ENCODE measurements at places on chromosomes 16 and 17.
A peak's percentile ranks its signal among the peaks of the same experiment; 100 is the strongest.

DNA sequence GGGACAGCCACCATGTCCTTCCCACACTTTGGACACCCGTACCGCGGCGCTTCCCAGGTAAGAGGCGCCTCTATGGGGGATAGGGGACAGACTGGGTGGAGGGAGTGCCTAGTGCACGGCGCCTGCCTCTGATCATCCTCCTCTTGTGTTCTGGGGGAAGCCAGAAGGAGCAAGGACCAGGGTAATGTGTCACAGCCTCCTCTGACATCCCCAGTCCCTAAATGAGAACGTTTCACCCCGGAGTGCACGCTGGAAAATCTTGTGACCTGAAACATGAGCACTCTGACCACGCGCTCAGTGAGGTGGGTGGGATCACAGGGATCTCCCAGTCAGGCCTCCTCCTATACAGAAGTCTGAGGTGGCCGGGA lies 1.1 kb downstream of the IRX6 start:
- H3K4me1 ChIP-seq: no peaks in the 10 kb centered on the region
- H3K36me3 ChIP-seq: no peaks in the 10 kb centered on the region
- DNase-seq: no peak
- H3K27ac ChIP-seq: no peak overlapping the region
- no peaks in the 10 kb centered on the region for H3K27me3 ChIP-seq

DNA sequence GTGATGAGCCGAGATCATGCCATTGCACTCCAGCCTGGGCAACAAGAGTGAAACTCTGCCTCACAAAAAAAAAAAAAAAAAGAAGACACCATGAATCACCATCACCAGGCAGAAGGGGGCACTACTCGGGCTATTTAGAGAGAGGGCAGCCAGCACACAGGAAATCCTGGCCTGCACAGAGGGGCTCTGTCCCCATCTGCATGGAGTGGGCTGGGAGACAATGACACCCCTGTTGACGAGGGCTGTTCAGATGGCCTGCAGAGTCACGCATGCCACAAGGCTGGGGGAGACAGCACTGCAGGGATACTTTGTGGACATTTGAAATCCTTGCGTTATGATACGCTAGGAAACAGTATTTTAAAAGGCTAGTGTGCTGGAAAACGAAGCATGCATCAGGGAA lies 48.3 kb downstream of the CUEDC1 start:
- no peaks in the 10 kb centered on the region for H3K36me3 ChIP-seq
- H3K27me3 ChIP-seq: no peaks in the 10 kb centered on the region
- no peak for DNase-seq
- H3K27ac ChIP-seq: no peak overlapping the region

GRCh38 chr17:79936050-79936449 lies 96.8 kb upstream of the CBX4 start:
- DNase-seq: no peak
- no peaks in the 10 kb centered on the region for H3K36me3 ChIP-seq
- H3K27me3 ChIP-seq: peaks cover 100% of the 10 kb centered on the region
- H3K27ac ChIP-seq: no peak overlapping the region
- no peaks in the 10 kb centered on the region for H3K4me1 ChIP-seq
- no peak overlapping the region for H3K4me3 ChIP-seq

DNA sequence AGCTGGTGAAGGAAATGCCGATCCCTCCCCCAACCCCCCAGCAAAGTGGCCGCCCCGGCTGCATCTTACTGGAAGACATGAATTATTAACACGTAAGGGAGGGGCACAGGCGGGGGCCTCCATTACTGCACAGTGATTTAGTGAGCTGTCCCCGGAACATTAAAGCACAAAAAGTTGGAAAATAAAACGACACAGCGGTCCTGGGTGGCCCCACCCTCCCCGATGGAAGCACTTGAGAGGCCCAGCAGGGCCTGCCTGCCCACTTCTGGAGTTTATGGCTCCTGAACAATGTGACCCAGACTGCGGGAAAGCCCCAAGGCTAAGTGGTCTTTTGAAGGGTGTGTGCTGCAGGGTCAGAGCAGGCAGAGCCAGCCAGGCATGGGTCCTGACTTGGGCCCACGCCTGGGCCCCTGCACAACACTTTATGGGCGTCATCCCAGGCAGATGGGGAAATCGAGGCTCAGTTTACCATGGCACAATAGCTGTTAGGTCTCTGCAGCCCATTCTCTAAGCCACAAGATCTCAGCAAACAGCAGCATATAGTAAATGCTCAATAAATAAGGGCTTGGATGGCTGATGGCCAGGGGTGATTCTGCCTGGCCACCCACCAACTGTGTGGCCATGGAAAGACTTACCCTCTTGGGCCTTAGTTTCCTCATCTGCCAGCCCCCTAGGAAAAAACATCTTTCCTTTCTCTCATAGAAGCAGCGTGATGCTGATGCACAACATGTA lies 22.8 kb downstream of the CCDC102A start:
- H3K36me3 ChIP-seq: no peaks in the 10 kb centered on the region
- no peaks in the 10 kb centered on the region for H3K27me3 ChIP-seq
- H3K4me3 ChIP-seq: no peak overlapping the region
- H3K27ac ChIP-seq: no peak overlapping the region
- no peak for DNase-seq

DNA sequence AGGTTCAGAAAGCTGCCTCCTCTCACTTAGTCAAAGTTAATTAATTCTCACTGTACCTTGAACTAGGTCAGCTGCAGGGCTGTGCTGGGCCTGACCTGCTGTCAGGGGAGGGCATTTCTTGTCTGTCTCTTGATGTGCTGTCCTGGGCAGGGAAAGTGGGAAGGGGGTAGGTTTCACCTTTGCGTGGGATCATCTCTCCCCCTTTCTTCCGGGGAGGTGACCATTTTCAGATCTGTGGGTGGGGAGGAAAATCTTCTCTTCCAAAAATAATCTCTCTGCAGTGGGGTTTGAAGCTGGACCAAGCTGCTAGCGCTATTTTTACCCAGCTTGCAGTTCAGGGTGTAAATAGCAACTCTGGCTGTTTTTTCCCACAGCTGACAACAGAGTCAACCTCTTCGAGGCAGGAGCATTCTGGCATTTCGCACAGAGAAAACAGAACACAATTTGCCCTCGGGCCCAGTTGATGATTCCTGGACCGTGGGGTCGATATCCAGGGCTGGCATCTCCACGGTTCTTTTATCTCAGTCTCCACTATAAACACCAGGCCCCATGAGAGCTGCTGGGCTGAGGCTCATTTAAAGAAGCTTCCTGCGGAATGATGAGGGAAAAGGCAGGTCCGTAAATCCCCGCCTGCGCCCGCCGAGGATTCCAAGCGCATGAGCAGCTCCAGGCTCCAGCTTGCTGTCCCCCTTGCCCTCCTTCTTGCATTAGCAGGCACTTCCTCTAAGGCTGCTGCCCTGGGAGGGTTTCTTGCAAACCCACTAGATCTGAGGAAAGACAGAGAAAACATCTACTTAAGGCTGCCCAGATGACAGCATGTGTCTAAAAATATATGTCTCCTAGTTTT lies 93.9 kb downstream of the YPEL2 start:
- no peaks in the 10 kb centered on the region for H3K36me3 ChIP-seq
- peaks cover 40% of the 10 kb centered on the region for H3K4me1 ChIP-seq
- DNase-seq: peak; percentile 42
- H3K27ac ChIP-seq: peak overlapping the region; percentile 68

- H3K4me3 ChIP-seq: no peak overlapping the region
- no peaks in the 10 kb centered on the region for H3K27me3 ChIP-seq
- DNase-seq: no peak
- H3K4me1 ChIP-seq: peaks cover 6% of the 10 kb centered on the region
- no peak overlapping the region for H3K27ac ChIP-seq
Observed at GRCh38 chr17:20280851-20281250, 186.5 kb downstream of the LGALS9B start.

- H3K4me3 ChIP-seq: no peak overlapping the region
- no peaks in the 10 kb centered on the region for H3K4me1 ChIP-seq
- DNase-seq: no peak
- H3K36me3 ChIP-seq: no peaks in the 10 kb centered on the region
- H3K27ac ChIP-seq: no peak overlapping the region
- peaks cover 93% of the 10 kb centered on the region for H3K27me3 ChIP-seq
Observed at GRCh38 chr17:79465011-79465680, 145.7 kb downstream of the RBFOX3 start.

- H3K27me3 ChIP-seq: no peaks in the 10 kb centered on the region
- no peak overlapping the region for H3K4me3 ChIP-seq
- no peaks in the 10 kb centered on the region for H3K4me1 ChIP-seq
- H3K27ac ChIP-seq: no peak overlapping the region
Observed at GRCh38 chr17:34227707-34228106, 27.4 kb upstream of the CCL2 start.

DNA sequence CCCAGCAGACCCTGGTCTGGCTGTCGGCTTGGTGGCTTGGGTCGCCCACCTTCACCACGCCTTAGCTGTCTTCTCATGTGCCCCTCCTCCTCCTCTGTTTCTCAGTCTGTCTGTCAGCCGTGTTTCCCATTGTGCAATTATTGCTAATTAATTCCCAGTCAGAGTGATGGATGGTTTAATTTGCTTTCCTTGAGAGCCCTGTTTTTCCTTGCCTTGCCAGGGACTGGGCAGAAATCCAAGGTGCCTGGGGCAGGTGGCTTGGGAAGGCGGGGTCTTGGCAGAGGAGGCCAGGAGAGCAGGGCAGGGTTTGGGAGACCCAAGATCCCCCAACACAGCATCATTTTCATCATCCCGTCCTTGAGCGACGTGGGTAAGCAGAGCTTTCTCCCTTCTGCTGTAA lies 21.3 kb downstream of the NECAB2 start:
- no peak overlapping the region for H3K4me3 ChIP-seq
- H3K27ac ChIP-seq: no peak overlapping the region
- H3K36me3 ChIP-seq: no peaks in the 10 kb centered on the region

GRCh38 chr17:10620823-10621222 lies 36.3 kb downstream of the MYH3 start:
- no peaks in the 10 kb centered on the region for H3K27me3 ChIP-seq
- H3K4me1 ChIP-seq: no peaks in the 10 kb centered on the region
- no peaks in the 10 kb centered on the region for H3K36me3 ChIP-seq
- DNase-seq: no peak

- H3K27me3 ChIP-seq: no peaks in the 10 kb centered on the region
- H3K4me1 ChIP-seq: no peaks in the 10 kb centered on the region
- DNase-seq: no peak
Observed at GRCh38 chr16:72876981-72877373, 171.0 kb downstream of the ZFHX3 start.

DNA sequence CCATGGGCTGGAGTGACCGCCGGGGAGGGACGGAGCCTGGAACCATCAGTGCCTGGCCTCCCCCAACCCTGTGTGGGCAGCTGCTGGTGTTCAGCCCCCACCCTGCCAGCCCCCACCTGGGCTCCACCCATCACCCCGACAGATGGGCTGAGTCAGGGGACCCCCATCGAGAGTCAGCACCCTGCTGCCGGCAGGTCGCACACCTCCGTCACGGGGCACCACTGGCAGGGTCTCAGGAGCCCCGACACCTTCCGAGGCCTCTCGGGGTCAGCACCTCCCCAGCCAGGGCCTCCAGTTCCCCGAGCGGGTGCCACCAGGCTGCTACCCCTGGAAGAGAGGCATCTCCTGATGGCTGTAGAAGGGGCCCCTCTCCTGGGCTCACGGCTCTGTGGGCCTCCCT lies 38.3 kb upstream of the ACSF3 start:
- H3K4me3 ChIP-seq: no peak overlapping the region
- peaks cover 39% of the 10 kb centered on the region for H3K27me3 ChIP-seq
- H3K27ac ChIP-seq: no peak overlapping the region
- DNase-seq: no peak

GRCh38 chr17:35560703-35561102 lies at the start of gene SLFN14:
SLFN14 (minus strand) TSS chr17:35560819; CDS start chr17:35558062, 2,757 bp downstream.
- no peaks in the 10 kb centered on the region for H3K36me3 ChIP-seq
- H3K27ac ChIP-seq: no peak within 1 kb of the TSS
- H3K27me3 ChIP-seq: no peaks in the 10 kb centered on the region
- H3K4me3 ChIP-seq: no peak within 1 kb of the TSS

- no peak overlapping the region for H3K4me3 ChIP-seq
- no peak for DNase-seq
- H3K27me3 ChIP-seq: no peaks in the 10 kb centered on the region
- no peak overlapping the region for H3K27ac ChIP-seq
- H3K4me1 ChIP-seq: no peaks in the 10 kb centered on the region
Observed at GRCh38 chr17:40915721-40916256, 21.7 kb downstream of the KRT23 start.

- no peak overlapping the region for H3K27ac ChIP-seq
- H3K4me1 ChIP-seq: no peaks in the 10 kb centered on the region
- H3K27me3 ChIP-seq: peaks cover 74% of the 10 kb centered on the region
- H3K36me3 ChIP-seq: no peaks in the 10 kb centered on the region
- DNase-seq: no peak
Observed at GRCh38 chr16:85169333-85170065, 57.2 kb upstream of the CIBAR2 start.

- no peaks in the 10 kb centered on the region for H3K27me3 ChIP-seq
- H3K27ac ChIP-seq: no peak overlapping the region
- 0 out of 2 replicates have a peak, but pooled peaks cover 2% of the 10 kb centered on the region for H3K36me3 ChIP-seq
- no peak overlapping the region for H3K4me3 ChIP-seq
- H3K4me1 ChIP-seq: peaks cover 10% of the 10 kb centered on the region
- no peak for DNase-seq
Observed at GRCh38 chr17:67076290-67076689, 31.9 kb downstream of the CACNG1 start.

DNA sequence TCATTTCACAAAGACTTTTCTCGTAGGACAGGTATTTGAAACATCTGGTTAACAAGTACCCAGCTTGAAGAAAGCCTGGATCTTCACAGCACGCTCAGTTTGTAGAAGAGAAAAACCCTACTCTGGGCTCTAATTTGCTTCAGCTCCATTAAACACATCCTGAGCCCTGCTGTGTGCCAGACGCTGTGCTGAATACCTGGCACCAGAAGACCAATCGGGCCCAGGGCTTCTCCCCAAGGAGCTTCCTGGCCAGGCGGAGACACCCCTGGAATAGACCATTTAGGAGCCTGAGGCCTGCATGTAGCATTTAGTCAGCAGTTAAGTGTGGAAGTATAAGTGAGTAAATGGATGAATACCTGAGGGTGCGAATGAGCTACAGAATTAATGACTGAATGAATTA lies 8.9 kb upstream of the ABAT start:
- no peak overlapping the region for H3K27ac ChIP-seq
- no peaks in the 10 kb centered on the region for H3K27me3 ChIP-seq
- H3K4me3 ChIP-seq: no peak overlapping the region
- no peaks in the 10 kb centered on the region for H3K4me1 ChIP-seq
- no peak for DNase-seq

GRCh38 chr16:58556678-58557077 lies 41.4 kb downstream of the SETD6 start:
- no peak for DNase-seq
- H3K4me1 ChIP-seq: no peaks in the 10 kb centered on the region
- H3K4me3 ChIP-seq: no peak overlapping the region
- peaks cover 19% of the 10 kb centered on the region for H3K36me3 ChIP-seq

DNA sequence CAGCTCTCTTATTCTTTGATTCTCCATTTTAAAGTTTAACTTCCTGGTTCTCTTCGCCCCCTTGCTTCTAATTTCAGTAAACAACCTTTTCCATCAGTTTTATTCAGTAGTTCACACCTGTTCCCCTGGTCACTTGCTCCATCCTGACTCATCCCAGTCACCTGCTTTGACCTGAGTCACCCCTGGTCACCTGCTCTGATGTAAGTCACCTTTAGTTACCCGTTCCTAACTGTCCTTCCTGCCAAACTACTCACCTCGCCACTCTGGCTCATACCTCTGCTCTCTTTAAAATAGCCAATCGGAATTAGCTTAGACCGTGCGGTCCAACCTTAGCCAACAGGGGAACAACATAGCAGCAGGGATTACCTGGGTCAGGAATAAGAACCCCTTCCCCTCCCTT lies 4.7 kb upstream of the NLRC5 start:
- no peaks in the 10 kb centered on the region for H3K36me3 ChIP-seq
- no peak for DNase-seq
- no peak overlapping the region for H3K27ac ChIP-seq
- peaks cover 63% of the 10 kb centered on the region for H3K27me3 ChIP-seq
- H3K4me1 ChIP-seq: 0 out of 2 replicates have a peak, but pooled peaks cover 6% of the 10 kb centered on the region
- no peak overlapping the region for H3K4me3 ChIP-seq

- H3K27me3 ChIP-seq: no peaks in the 10 kb centered on the region
- peak overlapping the region; percentile 89 for H3K4me3 ChIP-seq
- peak overlapping the region; percentile 38 for H3K27ac ChIP-seq
Observed at GRCh38 chr16:53055541-53056391, 975 bp downstream of the CHD9 start.

Data from MM.1S (cell line).